ENCODE measurements at places on chromosomes 2 and 18.
A peak's percentile ranks its signal among the peaks of the same experiment; 100 is the strongest.

DNA sequence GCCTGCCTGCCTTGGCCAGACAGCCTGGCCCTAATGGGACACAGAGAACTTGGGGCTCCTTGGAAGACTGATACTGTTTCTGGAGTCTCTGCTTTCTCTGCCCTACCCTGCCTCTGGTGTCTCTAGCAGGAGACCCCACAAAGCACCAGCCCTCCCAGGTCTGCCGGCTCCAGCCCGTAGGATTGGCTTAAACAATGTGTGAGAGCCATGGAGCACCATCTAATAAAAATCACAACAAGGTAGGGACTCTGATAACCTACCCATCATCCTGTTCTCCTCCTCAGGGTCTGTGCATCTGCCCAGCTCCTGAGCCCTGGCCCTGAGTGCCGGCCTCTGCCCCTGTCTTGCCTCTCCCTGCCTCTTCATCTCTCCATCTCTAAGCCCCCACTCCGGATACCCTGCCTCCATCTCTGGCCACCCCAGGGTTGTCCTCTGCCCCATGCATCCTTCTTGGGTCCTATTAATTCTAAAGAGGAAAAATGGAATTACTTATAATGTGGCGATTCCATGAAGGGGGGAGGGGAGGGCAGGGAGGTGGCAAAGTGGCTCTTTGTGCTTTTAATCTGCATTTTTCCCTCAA lies 1.2 kb upstream of the ECEL1 start:
- DNase-seq, result no peak

DNA sequence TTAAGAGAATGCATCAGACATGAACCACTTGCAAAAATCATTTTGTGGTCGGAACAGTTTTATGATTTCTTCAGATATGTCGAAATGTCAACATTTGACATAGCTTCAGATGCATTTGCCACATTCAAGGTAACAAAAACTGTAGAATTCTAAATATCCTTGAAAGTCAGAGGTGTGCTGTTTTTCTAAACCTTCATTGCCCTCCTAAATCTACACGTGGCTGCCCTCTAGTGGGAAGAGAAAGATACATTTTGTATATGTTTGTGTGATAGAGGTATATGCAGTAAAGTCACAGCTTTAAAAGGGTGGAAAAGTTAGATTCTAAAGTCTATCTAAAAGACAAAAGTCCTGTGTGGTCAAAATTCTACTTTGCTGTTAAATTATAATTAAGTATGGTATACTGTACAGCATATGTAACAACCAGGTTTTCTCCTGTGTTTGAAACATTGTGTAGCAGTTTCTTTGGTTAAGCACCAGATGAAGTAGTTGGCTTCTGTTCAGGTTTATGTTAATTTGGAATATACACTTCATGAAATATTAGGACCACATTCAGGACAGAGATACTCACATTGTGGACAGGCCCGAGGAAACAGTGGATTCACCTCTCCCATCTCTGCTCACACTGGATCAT lies 65.9 kb upstream of the ITM2C start:
- peak; percentile 69 for DNase-seq

GRCh38 chr18:59358414-59358711 lies 702 bp downstream of the LMAN1 start:
- no peak for DNase-seq

- DNase-seq, result no peak
Measured at GRCh38 chr18:80183273-80184050, 63.9 kb downstream of the PARD6G start.

DNA sequence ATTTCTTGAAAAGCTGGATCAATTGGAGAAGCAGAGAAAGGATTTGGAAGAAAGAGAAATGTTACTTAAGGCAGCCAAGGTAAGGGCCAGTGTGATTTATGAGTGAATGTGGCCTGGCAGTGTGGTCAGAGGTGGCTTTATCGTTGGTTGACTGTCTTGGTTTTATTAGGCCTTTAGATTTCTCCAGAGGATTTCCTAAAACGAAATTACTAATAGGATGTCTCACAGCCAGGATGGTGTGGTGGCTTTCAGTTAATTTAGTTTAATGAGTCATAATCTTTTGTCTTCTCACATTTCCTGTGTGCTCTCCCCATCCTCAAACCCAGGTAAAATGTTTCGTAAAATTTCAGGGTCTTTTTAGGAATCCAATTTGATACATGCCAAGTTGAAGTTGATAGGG lies 100.8 kb downstream of the TAF4B start:
- DNase-seq, result peak; percentile 49

- no peak for DNase-seq
Measured at GRCh38 chr2:215601990-215602721, 166.3 kb upstream of the FN1 start.

DNA sequence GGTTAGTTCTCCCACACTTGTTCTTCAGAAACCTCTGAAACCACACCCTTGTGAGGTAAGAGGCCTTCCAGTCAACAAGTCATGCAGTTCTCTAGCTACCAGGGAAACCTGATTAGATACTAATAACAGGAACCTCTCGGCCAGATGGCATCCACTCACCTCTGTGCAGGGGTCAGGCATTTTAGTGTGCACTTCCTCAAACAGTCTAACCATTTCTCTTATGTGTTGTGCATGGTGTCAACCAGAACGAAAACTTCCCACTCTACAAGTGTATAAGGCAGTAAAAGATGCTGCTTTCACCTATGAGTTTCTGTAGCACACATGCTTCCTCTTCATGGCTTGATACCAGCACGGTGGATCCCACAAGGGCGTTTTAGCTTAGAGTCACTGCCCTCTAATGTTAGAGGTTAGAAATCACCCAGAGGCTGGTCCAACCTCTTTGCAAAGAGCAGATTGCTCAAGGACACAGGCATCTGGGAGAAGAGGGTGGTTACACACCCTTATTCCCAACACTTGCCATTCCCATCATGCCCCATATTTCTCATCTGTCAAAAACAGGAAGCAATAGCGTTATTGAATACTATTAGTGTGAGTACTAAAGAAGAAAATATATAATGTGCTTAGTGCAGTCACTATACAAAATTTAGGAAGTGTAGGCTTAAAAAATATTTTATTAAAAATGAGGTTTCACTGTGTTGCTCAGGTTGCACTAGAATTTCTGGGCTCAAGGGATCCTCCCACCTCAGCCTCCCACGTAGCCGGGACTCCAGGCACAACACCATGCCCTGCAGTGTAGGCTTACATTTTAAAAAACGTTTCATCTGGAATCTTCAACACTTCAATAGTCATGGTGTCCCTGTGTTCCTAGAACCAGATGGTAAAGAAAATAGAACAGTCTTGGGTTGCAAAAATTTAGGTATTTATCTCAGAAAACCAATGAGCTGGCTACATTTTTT lies 34.5 kb upstream of the RAB31 start:
- peak; percentile 98 for DNase-seq

GRCh38 chr2:117684919-117685318 lies 129.6 kb upstream of the DDX18 start:
- no peak for DNase-seq

GRCh38 chr2:12455661-12456060 lies 261.1 kb upstream of the TRIB2 start:
- DNase-seq, result no peak
